ENCODE measurements at places on chromosomes 7 and 10.

DNA sequence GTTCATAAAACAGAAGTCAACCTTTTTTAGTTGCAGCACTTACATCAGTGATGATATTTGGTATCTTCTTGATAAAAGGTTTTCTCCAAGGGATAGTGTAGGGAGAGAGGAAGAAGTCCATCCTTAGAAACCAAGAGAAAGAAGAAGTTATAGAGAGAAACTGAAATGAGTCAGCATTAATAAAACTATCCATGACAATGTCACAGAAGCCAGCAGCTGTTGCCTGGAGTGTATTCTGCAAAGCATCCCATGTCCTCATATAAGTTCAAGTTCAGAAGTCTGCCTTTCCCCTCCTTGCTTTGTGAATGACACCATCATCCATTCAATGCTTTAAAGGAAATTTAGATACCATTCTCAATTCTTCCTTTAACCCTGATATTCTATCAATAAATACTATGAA lies 14.4 kb upstream of the COL1A2 start:
- peaks cover 8% of the 10 kb centered on the region for H3K27me3 ChIP-seq
- H3K4me1 ChIP-seq: no peaks in the 10 kb centered on the region
- no peak overlapping the region for H3K27ac ChIP-seq

DNA sequence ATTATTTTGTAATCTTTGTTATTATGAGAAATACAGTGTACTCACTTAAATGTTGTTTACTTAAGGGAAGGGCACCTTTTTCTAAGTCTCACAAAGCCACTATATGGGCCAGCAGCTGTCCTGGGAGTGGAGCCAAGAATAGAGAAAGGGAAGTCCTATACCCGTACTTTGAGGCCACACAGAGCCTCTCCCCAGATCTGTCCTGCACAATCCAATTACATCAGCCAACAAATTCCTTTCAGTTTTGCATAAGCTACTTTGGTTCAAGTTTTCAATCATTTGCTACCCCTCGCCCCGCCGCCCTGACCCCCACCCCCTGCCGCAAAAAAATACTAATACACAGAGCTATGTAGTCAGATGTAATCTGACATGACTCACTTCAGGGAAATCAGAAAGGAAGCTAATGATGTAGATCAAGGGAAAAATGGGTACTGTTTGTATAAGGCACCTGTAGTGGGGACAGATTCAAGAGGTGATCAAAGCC lies 297.4 kb upstream of the NEBL start:
- peaks cover 7% of the 10 kb centered on the region for H3K4me1 ChIP-seq
- H3K27me3 ChIP-seq: peaks cover 8% of the 10 kb centered on the region
- H3K27ac ChIP-seq: no peak overlapping the region
- no peak for DNase-seq
- no peak overlapping the region for H3K4me3 ChIP-seq

- DNase-seq: no peak
- no peaks in the 10 kb centered on the region for H3K36me3 ChIP-seq
- H3K27me3 ChIP-seq: no peaks in the 10 kb centered on the region
- H3K4me3 ChIP-seq: no peak overlapping the region
Observed at GRCh38 chr10:18021725-18022480, 70.2 kb downstream of the SLC39A12 start.

DNA sequence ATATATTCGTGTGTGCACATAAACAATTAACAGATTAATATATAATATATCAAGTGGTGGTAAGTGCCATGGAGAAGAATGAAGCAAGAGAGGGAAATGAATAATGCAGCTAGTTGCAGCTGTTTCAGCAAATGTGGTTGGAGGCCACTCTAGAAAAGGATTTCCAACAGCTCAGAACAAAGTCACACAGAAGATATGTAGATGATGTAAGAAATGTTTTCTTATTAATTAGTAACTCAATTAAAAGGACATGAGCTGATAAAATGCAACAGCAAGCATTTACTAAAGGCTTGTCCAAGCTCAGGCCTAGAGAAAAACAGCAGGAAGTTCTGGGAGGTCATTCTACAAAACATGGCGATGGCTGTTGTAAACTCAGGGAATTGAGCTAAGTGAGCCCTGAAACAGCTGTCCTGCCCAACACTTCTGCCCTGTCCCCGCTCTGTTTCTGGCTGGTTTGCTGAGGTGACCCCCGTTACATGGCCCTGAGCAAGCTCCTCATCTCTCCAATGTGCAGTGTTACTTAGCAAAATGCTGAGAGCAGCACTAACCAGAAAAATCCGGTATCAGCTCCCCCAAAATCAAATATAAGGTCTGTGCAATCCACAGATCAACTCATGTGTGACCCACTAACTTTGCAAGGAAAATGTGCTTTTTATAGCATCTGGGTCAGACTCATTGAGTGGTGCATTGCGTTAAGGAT lies 23.4 kb upstream of the C10orf67 start:
- peaks cover 81% of the 10 kb centered on the region for H3K4me1 ChIP-seq
- H3K27ac ChIP-seq: peak overlapping the region; percentile 39
- no peaks in the 10 kb centered on the region for H3K27me3 ChIP-seq
- H3K4me3 ChIP-seq: peak overlapping the region; percentile 59
- H3K36me3 ChIP-seq: peaks cover 3% of the 10 kb centered on the region

DNA sequence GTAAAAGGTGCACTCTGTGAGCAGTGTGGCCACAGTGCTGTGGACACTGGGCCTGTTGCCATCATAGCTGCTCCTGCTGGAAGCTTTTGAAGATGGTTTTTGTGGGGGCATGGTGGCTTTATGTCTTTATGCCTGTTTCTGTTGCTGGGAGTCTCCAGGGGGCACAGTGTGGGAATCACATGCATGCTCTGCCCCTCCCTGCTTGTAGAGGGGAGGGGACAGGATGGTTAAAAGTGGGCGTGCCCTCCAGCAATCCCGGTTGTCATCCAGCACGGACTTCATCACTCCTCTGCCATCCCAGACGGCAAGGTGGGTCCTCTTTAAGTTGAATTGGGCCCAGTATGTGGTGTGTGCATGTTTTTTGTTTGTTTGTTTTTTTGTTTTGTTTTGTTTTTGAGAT lies 20.2 kb downstream of the OGDH start:
- no peak overlapping the region for H3K4me3 ChIP-seq
- DNase-seq: no peak
- H3K27ac ChIP-seq: no peak overlapping the region
- H3K4me1 ChIP-seq: peaks cover 73% of the 10 kb centered on the region
- peaks cover 20% of the 10 kb centered on the region for H3K36me3 ChIP-seq
- H3K27me3 ChIP-seq: no peaks in the 10 kb centered on the region

DNA sequence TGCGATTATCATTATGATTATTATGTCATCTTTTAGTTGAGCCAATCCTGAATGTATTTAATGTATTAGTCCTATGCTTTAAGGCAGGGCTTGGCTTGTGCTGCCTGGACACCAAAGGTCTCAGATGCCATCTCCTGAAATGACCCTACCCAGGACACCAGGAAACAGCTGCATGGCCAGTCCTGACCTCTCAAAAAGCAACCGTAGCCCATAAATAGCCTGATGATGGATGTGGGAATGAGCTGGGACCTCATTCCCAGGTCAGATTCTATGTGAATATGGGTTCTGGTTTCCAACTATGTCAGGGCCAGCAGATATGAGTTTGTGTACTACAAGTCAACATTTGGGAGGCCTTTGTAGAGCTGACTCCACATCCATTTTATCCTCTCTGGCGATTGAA lies 438.4 kb downstream of the NRG3 start:
- no peaks in the 10 kb centered on the region for H3K27me3 ChIP-seq
- H3K27ac ChIP-seq: no peak overlapping the region
- no peaks in the 10 kb centered on the region for H3K4me1 ChIP-seq
- no peak for DNase-seq

GRCh38 chr7:4191525-4191924 lies 490.6 kb upstream of the FOXK1 start:
- no peaks in the 10 kb centered on the region for H3K36me3 ChIP-seq
- DNase-seq: no peak
- H3K4me1 ChIP-seq: no peaks in the 10 kb centered on the region

DNA sequence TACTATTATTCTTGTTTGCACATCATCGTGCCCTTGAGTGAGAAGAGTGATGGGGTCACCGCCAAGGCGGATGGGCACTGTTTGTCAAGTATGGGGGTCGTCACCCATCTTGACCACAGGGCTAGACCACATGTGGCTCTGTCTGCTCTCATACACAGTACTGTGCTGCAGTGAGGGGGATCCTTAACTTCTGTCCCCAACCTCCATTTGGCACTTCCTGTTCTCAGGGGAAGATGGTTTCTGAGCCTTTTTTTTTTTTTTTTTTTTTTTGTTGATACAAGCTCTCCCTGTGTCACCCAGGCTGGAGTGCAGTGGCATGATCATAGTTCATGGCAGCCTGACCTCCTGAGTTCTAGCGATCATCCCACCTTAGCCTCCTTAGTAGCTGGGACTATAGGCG lies 13.6 kb downstream of the WBP1L start:
- peaks cover 6% of the 10 kb centered on the region for H3K36me3 ChIP-seq
- no peak for DNase-seq
- no peak overlapping the region for H3K27ac ChIP-seq
- H3K27me3 ChIP-seq: no peaks in the 10 kb centered on the region
- no peak overlapping the region for H3K4me3 ChIP-seq

GRCh38 chr7:50564171-50564570 lies 1.0 kb downstream of the DDC start:
- no peaks in the 10 kb centered on the region for H3K4me1 ChIP-seq
- DNase-seq: no peak
- no peak overlapping the region for H3K27ac ChIP-seq
- no peak overlapping the region for H3K4me3 ChIP-seq
- no peaks in the 10 kb centered on the region for H3K36me3 ChIP-seq

DNA sequence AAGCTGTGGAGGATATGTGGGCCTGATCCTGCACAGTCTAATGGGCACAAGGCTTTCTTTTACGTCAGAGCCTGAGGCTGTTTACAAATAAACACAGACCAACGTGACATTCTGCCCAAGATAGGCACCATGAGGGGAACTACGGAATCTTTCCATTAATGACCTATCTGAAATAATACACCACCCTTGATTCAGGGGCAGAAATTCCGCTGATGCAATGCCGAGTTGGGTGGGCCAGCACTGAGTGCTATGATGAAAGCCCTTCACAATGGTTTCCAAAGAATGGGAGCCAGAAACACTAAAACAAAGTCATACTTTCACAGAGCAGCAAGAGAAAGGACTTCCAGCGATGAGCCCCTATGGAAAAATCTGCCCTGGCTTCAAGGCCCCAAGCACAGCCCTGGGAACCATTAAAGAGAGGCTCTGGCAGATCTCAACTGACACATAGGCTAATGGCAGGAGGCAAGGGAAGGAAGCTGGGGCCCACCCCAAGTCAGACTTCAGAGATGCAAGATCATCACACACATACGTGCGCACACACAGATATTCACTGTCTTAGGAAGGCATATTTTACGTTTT lies 72.2 kb upstream of the DLX6 start:
- DNase-seq: no peak
- H3K36me3 ChIP-seq: no peaks in the 10 kb centered on the region
- H3K4me1 ChIP-seq: no peaks in the 10 kb centered on the region
- no peak overlapping the region for H3K4me3 ChIP-seq
- H3K27ac ChIP-seq: no peak overlapping the region

DNA sequence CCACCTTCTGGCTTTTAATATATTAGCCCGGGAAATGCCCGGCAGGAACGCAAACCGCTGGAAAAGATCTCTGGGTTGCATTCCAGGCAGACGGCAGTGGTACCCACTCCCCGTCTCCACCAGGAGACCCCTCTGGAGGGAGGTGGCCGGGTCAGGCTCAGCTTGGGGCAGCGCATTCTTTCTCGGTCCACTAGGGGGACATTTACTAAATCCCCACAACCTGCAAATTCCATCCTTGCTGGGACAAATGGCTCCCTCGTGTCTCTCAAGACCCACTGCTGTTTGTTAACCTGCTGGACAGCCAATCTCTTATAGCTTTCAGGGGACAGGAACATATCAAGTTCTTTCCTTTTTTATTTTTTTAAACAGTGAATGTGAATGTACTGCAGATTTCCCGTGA lies 45.8 kb upstream of the CARD11 start:
- H3K27me3 ChIP-seq: no peaks in the 10 kb centered on the region
- no peak for DNase-seq

GRCh38 chr10:29987471-29987870 lies 71.9 kb downstream of the JCAD start:
- H3K4me3 ChIP-seq: no peak overlapping the region
- no peaks in the 10 kb centered on the region for H3K4me1 ChIP-seq
- no peak for DNase-seq
- no peaks in the 10 kb centered on the region for H3K36me3 ChIP-seq
- H3K27me3 ChIP-seq: peaks cover 7% of the 10 kb centered on the region

DNA sequence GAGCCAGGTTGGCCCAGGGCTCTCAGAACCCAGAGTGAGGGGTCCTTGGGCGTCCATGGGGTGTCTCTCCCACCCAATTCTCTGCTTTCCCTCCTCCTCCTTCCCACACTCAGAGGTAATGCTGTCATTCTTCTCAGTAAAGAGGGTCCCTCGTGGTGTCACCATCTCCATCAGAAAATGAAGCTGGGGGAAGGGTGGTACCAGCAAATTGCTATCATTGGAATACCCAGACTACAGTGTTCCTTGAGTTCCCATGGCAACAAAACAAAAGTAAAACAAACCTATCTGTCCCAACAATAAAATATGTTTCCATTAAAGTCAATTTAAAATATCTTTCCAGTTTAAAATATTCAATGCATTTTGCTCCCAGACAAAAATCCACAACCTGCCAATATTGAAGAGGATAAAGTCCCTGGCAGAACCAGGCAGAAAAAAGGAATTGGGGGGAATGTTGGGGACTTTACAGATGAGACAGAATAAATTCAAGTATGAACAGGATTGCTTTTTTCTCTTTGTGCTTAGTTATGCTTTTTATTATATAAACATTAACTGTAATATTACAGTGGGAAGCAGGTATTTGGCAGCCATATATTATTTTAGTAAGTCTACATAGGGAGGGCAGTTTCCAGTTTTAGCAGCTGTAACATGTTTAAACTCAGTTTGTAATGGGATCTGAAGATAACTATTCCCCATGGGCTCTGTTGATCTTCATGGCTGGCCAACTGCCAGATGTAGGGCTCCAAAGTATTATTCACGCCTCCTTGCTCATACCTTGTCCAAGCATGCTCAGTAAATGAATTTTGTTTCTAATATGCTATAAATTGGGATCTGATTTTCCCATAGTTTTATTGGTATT lies 182.1 kb downstream of the ARID5B start:
- peak overlapping the region; percentile 31 for H3K27ac ChIP-seq
- H3K36me3 ChIP-seq: peaks cover 25% of the 10 kb centered on the region
- H3K4me1 ChIP-seq: peaks cover 68% of the 10 kb centered on the region
- peak overlapping the region; percentile 62 for H3K4me3 ChIP-seq

DNA sequence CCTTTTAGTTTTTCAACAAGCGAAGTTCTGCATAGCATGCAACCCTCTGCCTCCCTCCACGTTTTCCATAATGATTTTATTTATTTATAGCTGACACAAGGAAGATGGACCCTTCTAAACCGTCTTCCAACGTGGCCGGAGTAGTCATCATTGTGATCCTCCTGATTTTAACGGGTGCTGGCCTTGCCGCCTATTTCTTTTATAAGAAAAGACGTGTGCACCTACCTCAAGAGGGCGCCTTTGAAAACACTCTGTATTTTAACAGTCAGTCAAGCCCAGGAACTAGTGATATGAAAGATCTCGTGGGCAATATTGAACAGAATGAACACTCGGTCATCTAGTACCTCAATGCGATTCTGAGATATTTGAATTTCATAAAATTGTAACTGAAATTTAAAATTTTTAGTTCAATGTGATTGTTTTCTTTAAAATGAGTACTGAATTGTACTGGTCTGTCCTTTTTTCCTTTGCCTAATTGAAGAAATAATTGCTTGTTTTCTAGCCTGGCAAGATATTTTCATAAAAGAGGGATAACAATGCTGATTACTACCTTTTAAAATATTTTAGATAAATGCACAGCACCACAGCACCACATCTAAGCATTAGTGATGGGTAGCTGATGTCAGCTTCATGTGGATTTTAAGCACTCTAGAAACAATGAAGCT lies 41.5 kb upstream of the SLC39A12 start:
- peaks cover 14% of the 10 kb centered on the region for H3K27me3 ChIP-seq
- no peaks in the 10 kb centered on the region for H3K4me1 ChIP-seq
- no peak for DNase-seq
- no peaks in the 10 kb centered on the region for H3K36me3 ChIP-seq
